Activated naive CD4-positive, alpha-beta T cell treated with anti-CD3 and anti-CD28 coated beads, Interleukin-2, amount 50 U/mL, for 72 hours (primary cell): ENCODE measurements at places on chromosomes 1 and 21.

DNA sequence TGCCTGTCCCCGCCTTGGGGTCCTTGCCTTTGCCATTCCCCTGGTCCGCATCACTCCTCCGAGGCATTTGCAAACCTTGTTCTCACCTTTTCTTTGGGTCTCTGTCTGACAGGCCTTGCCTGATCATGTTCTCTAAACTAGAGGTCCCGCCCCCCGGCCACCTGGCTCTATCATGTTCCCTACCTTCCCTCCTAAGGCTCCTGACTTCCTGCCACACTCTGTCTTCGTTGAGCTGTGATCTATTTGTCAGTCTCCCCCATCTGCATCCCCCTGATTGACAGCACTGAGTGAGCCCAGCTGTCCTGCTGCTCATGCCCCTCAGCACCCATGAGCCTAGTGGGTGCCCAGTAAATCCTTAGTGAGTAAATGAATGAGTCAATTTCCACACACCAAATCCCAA is 22.8 kb downstream of the ERG start:
- DNase-seq: no peak

DNA sequence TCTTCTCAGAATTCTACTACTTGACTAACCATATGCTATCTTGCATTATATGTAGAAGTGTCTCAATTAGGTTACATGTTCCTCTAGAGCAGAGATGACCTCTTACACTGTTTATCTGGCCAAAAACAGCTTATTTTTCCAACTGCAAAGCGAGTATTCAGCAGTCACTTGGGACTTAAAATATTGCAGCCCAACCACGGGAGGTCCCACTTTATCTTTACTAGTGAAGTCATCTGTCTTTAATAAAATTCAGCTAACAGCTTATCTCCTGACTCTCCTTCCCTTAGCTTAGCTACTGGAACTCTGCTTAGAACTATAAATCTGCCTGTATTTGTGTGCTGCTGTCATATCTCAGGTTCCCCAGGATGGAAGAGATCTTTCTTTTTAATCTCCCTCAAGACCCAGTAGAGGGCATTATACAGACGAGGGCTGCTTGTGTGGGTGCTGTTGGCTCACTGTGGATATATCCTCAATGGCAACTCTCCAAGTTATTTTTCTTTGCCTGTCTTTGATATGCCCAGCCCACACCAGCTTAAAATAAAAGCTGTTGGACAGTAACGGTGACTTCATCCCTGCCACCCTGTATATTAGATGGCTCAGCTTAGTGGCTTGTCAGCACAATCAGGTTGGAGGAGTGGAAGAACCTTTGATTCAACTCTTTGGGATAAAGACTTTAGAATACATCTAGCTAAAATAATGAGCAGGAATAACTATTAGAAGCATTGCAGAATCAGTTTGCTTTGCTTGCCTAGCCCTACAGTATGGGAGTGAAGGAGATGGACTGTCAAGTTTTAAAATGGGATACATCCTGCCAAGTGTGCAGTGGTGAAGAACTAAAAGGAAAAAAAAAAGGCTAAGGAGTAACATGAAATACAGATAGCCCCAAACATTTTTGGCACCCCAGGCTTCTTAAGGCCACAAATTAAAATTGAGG is 9.6 kb downstream of the ENSA start:
- no peak for DNase-seq

GRCh38 chr21:38897532-38898421 is 92.0 kb downstream of the ETS2 start:
- no peak for DNase-seq

- no peak for DNase-seq
Observed at GRCh38 chr1:31596737-31597097, 20.4 kb downstream of the TINAGL1 start.

GRCh38 chr1:165235777-165236291 is 120.7 kb downstream of the LMX1A start:
- no peak for DNase-seq

GRCh38 chr1:185568155-185569123 is 165.8 kb upstream of the HMCN1 start:
- DNase-seq: no peak

GRCh38 chr1:56461158-56462127 is 117.9 kb downstream of the PLPP3 start:
- no peak for DNase-seq

GRCh38 chr1:147627435-147628110 is 42.8 kb downstream of the ACP6 start:
- DNase-seq: peak; percentile 59

- DNase-seq: no peak
Observed at GRCh38 chr1:8871539-8871935, 6.9 kb downstream of the ENO1 start.

- DNase-seq: no peak
Observed at GRCh38 chr1:237309595-237310118, 267.7 kb downstream of the RYR2 start.

- no peak for DNase-seq
Observed at GRCh38 chr1:172609528-172609927, 49.4 kb upstream of the FASLG start.

DNA sequence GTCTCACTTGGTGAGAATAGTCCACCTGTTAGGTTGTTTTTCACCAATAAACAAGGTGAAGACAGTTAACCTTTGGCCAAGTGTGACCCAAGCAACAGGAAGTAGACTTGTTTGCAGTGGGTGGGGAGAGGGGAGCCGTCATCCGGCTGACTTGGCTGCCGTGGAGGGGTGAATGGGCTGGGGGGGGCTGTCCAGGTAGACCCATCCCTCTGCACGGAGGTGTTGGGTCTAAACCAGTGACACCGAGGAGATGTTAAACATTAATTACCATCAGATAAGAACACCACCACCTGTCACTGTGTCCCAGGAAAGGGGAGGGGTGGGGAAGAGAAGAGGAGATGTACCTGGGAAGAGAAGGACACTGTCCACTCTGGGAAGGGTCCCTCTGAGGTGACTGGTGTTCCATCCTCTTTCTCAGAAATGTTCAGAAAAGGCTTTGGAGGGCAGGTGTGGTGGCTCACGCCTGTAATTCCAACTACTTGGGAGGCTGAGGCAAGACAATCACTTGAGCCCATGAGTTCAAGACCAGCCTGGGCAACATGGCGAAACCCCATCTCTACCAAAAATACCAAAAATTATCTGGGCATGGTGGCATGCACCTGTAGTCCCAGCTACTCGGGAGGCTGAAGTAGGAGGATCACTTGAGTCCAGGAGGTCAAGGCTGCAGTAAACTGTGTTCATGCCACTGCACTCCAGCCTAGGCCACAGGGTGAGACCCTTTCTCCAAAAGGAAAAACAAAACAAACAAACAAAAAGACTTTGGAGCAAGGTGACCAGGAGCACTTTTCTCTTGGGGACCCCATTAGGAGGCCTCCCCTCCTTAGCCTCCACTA is 6.7 kb upstream of the MYOM3 start:
- DNase-seq: no peak

GRCh38 chr1:91744953-91745639 is 140.9 kb downstream of the TGFBR3 start:
- no peak for DNase-seq

GRCh38 chr1:11929849-11930248 is 3.6 kb upstream of the KIAA2013 start:
- DNase-seq: no peak

GRCh38 chr1:196180847-196181593 is 427.2 kb downstream of the KCNT2 start:
- DNase-seq: no peak

GRCh38 chr1:3441410-3441847 is 13.0 kb upstream of the ARHGEF16 start:
- no peak for DNase-seq

GRCh38 chr1:205440476-205441317 is 15.1 kb downstream of the BLACAT1 start:
- DNase-seq: peak; percentile 67

DNA sequence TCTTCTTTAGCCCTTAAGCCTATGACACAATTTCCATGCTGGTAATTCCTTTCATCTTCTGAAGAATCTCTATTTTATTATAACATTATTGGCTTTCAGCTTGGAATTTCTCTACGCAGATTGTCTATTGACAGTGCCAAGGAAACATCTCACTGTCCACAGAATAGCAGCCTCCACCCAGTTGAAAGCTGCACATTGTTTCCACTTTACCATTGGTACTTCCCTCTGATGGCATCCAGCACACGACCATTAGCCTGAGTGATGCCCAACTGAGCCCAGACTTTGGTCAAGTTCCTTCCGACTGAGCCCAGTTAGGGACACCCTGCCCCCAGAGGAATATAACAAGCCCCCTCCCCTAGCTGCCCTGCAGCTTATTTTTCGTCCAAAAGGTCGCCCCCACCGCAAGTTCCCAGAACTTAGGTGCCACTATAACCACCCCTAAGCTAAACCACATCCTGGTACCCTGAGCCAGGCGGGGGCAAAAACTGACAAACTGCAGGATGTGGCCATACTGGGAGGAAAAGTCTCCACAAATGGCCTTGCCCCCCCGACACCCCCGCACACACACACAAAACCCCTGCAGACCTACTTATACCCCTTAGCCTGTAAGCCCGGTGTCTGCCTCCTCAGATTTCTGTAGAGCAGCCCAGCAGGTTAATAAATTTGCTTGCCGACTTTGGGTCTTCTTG is 13.2 kb downstream of the GBP5 start:
- DNase-seq: peak; percentile 63
